Lung (tissue), 17 donors: ENCODE measurements at places on chromosomes 7 and 10. TPM values are rescaled to one million over a fixed set of nuclear protein-coding genes. Genes with fewer than 3 reads are reported as not detected.

GRCh38 chr10:18368682-18369081, 228.5 kb downstream of the CACNB2 start:
- H3K36me3 ChIP-seq = no peaks in the 10 kb centered on the region
- H3K4me1 ChIP-seq = no peaks in the 10 kb centered on the region
- H3K4me3 ChIP-seq = no peak overlapping the region
- no peak overlapping the region for H3K27ac ChIP-seq
- no peak for DNase-seq

DNA sequence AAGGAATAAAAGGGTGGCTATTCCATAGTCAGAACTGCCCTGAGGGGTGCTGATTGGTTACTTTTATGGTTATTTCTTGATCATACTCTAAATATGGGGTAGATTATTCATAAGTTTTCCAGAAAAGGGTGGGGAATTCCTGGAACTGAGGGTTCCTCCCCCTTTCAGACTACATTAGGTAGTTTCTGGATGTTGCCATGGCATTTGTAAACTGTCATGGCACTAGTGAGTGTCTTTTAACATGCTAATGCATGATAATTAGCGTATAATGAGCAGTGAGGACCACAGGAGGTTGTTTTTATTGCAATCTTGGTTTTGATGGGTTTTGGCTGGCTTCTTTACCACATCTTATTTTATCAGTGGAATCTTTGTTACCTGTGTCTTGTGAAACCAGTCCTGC, 26.5 kb upstream of the POT1 start:
- no peaks in the 10 kb centered on the region for H3K27me3 ChIP-seq
- H3K4me3 ChIP-seq = no peak overlapping the region
- no peak overlapping the region for H3K27ac ChIP-seq

DNA sequence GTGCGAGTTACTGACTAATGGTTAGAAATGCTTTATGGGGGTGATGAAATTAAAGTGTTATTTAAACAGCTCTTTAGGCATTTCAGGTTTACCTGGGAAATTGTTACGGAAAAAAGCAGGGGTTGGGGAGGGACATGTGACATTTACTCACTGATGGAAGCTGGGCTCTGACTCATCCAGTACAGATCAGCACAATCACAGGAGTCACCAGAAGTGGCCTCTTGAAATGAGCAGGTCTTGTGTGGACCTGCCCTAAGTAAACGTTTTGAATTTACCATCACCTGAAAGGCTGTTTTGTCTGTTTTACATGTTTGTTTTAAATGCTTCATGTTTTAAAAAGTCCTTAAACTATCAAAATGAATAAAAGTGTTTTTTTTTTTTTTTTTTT, 2.3 kb downstream of the GLRX3 start:
- no peak for DNase-seq
- H3K4me3 ChIP-seq = no peak overlapping the region
- H3K36me3 ChIP-seq = no peaks in the 10 kb centered on the region
- peaks cover 13% of the 10 kb centered on the region for H3K4me1 ChIP-seq
- H3K27ac ChIP-seq = no peak overlapping the region

GRCh38 chr7:33497051-33497450, 367.7 kb downstream of the BBS9 start:
- no peak overlapping the region for H3K4me3 ChIP-seq
- H3K27me3 ChIP-seq = no peaks in the 10 kb centered on the region
- no peak overlapping the region for H3K27ac ChIP-seq

DNA sequence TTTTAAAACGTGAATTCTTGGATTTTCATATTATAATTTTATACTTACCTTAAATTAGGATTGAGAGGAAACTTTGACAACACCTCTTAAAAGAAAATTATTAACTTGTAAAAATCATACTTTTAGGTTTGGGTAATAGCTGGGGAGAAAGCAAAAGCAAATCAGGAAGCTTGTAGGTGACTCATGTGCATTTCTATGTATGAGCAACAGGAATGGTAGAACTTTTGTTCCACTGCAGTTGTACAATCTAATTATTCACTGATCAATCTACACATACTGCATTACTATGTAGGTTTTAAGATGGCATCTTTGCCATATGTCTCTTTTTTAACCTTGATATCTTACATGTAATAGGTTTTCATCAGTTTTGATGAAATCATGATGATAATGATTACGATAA, 223.2 kb downstream of the PRKG1 start:
- H3K27me3 ChIP-seq = no peaks in the 10 kb centered on the region
- no peak overlapping the region for H3K27ac ChIP-seq
- no peaks in the 10 kb centered on the region for H3K36me3 ChIP-seq
- no peak overlapping the region for H3K4me3 ChIP-seq
- no peak for DNase-seq
- H3K4me1 ChIP-seq = peaks cover 6% of the 10 kb centered on the region

DNA sequence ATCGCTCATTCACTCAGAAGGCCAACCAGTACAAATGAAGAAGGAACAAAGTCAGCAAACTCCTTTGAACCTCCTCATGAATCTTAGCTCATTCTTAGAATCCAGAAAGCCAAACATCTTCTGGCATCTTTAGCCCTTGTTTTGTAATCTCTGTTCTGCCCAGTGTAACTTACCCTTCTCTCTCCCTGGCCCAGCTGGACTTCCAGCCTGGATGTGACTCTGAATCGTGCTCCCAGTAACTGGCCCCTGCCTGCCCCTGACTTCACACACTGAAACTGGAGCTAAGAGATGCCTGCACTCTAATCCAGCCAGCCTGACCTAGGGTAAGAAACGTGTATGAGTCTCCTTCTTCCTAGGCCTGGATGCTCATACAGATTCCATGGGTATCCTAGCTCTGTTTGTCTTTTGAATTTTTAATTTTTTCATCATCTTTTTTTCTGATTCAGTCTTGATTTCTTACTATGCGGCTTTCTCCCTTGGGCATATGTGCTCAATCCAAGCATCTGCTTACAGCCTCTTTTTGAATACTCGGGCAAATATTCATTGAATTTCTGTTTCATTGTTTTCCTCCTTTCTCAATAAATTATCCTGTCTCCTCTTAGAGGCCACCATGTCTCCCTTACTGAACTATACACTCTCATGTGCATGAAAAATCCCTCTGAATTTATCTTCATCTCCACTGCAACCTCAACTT, 845.6 kb upstream of the AUTS2 start:
- no peak overlapping the region for H3K4me3 ChIP-seq
- no peaks in the 10 kb centered on the region for H3K27me3 ChIP-seq
- H3K36me3 ChIP-seq = no peaks in the 10 kb centered on the region
- DNase-seq = no peak
- H3K27ac ChIP-seq = no peak overlapping the region

DNA sequence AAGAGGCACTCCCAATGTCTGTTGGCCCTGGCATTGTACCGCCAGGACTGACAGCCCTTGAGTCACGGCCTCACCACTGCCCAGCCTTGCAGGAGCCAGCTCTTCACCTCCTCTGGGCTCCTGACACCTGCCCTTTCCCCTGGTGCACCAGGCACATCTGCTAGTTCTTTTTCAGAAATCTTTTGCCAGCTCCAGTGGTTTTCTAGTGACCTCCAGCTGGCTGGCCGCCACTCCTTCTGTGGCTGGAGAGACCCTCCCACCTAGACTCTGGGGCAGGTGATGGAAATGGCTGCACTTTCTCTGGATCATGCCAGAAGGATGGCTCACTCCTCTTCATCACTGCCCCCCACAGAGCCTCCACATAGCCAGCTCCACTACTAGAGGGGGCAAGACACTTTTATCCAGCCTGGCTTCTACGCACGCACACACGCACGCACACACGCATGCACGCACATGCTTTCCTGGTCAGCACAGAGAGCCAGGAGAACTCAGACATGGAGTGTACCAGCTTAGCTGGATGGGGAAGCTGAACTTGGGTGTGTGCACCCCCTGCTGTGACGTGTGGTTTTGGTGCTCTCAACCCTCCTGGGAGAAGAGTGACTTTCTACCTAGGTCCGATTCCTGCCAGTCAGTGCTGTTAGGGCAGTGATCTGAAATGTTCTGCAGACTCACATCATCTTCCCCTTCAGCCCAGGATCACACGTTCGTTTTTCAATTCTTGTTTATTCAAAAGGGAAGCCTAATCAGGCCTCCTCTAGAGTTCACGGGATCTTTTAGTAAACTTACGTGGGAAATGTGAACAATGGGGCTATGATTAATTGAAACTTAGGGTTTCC, 222.0 kb downstream of the PRPF18 start:
- H3K4me3 ChIP-seq = no peak overlapping the region
- H3K27ac ChIP-seq = peak overlapping the region; percentile 20
- no peaks in the 10 kb centered on the region for H3K27me3 ChIP-seq

- no peaks in the 10 kb centered on the region for H3K27me3 ChIP-seq
- no peaks in the 10 kb centered on the region for H3K36me3 ChIP-seq
- no peak overlapping the region for H3K27ac ChIP-seq
- no peak for DNase-seq
- no peak overlapping the region for H3K4me3 ChIP-seq
- H3K4me1 ChIP-seq = no peaks in the 10 kb centered on the region
Measured at GRCh38 chr7:121639705-121640104, 233.3 kb upstream of the PTPRZ1 start.

GRCh38 chr10:105596749-105597148, 955.7 kb downstream of the SORCS3 start:
- no peaks in the 10 kb centered on the region for H3K4me1 ChIP-seq
- H3K4me3 ChIP-seq = no peak overlapping the region
- H3K27ac ChIP-seq = no peak overlapping the region
- no peaks in the 10 kb centered on the region for H3K36me3 ChIP-seq
- DNase-seq = no peak

DNA sequence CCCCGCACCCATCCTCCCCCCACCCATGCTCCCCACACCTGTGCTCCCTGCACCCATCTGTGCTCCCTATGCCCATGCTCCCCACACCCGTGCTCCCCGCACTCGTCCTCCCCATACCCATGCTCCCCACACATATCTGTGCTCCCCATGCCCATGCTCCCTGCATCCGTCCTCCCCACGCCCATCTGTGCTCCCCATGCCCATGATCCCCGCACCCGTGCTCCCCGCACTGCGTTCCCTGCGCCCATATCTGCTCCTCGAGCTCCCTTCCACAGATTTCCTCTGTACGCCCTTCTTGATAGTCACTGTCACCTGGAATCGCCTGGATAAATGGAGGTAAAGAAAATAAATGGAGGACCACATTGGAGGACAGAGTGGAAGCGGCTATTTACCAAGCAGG, 9.9 kb downstream of the DIP2C start:
- no peak overlapping the region for H3K4me3 ChIP-seq
- no peaks in the 10 kb centered on the region for H3K36me3 ChIP-seq
- peak overlapping the region; percentile 4 for H3K27ac ChIP-seq
- H3K27me3 ChIP-seq = no peaks in the 10 kb centered on the region
- no peak for DNase-seq

DNA sequence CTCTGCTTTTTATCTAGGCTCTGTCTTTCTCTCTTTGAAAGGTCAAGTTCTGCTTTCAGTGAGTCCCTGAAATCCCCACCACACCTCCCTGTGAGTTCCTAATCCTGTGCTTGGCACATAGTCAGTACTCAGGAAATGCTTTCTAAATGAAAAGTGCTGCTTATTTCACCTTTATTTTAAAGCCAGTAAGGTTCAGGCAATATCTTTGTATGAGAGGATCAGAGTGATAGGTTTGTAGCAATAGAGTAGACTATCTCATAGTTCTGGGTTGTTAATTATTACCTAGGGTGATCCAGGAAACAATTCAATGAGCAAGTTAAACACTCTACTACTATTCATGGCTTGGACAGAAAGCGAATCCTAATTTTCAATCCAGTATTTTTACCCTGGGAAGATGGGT, 7.4 kb upstream of the LAMB1 start:
- DNase-seq = no peak
- H3K27ac ChIP-seq = no peak overlapping the region
- no peaks in the 10 kb centered on the region for H3K4me1 ChIP-seq
- no peaks in the 10 kb centered on the region for H3K27me3 ChIP-seq
- H3K36me3 ChIP-seq = no peaks in the 10 kb centered on the region
- H3K4me3 ChIP-seq = no peak overlapping the region

GRCh38 chr10:103476046-103476768, 2.8 kb downstream of the CALHM3 start:
- no peak overlapping the region for H3K4me3 ChIP-seq
- no peak for DNase-seq
- H3K36me3 ChIP-seq = no peaks in the 10 kb centered on the region
- no peaks in the 10 kb centered on the region for H3K27me3 ChIP-seq

GRCh38 chr7:111320133-111320532, 229.2 kb downstream of the LRRN3 start:
- no peak overlapping the region for H3K4me3 ChIP-seq
- H3K27me3 ChIP-seq = no peaks in the 10 kb centered on the region
- no peak overlapping the region for H3K27ac ChIP-seq
- no peaks in the 10 kb centered on the region for H3K4me1 ChIP-seq
- no peak for DNase-seq
- no peaks in the 10 kb centered on the region for H3K36me3 ChIP-seq

- H3K27me3 ChIP-seq = no peaks in the 10 kb centered on the region
- no peaks in the 10 kb centered on the region for H3K36me3 ChIP-seq
- no peak overlapping the region for H3K27ac ChIP-seq
Measured at GRCh38 chr7:90178166-90178565, 23.9 kb downstream of the STEAP1 start.

- H3K4me3 ChIP-seq = no peak overlapping the region
- no peaks in the 10 kb centered on the region for H3K4me1 ChIP-seq
- no peak for DNase-seq
- no peaks in the 10 kb centered on the region for H3K27me3 ChIP-seq
- H3K27ac ChIP-seq = no peak overlapping the region
- H3K36me3 ChIP-seq = no peaks in the 10 kb centered on the region
Measured at GRCh38 chr10:3435671-3436070, 263.1 kb upstream of the PITRM1 start.

DNA sequence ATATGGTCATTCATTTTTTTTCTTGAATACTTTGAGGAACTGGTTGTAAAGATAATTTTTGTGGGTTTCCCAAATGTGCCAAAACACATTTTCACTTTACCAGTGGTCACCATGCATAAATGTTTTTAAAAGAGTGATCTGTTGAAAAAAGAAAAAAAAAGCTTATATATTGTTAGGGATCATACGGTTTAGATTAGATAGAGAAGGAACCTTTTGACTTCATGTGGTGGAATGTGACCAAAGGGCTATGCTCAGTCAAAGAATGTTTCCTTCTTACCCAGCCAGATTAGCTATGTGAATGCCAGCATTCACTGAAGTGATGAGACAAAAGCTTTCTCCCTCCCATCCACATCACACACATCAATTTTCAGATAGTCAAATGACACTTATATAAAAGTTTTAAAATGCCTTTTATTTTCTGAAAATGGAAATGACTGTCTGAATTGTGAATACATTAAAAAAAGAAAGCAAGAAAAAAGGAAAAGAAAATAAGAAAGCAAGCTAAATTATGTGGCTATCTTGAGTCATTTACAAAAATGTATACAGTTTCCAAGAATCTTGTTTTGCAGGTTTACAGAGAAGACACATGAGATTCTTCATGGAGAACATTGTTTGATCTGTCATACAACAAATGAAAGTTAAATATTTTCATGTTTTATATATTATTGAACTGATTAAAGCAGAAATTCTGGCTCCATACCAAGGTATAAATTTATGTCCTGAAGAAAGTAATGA, 8.6 kb upstream of the CPED1 start:
- no peaks in the 10 kb centered on the region for H3K4me1 ChIP-seq
- H3K27ac ChIP-seq = no peak overlapping the region
- no peaks in the 10 kb centered on the region for H3K36me3 ChIP-seq
- no peak for DNase-seq
- H3K27me3 ChIP-seq = no peaks in the 10 kb centered on the region
- H3K4me3 ChIP-seq = no peak overlapping the region

The GATA3 gene
- 0.94 TPM for total RNA-seq

The TUBB8 gene
- total RNA-seq = 0.15 TPM

The C10orf90 gene
- not detected for total RNA-seq

The FAM149B1 gene
- 19.0 TPM for total RNA-seq

The SYT15B gene
- total RNA-seq = 39.0 TPM

The ZNF503 gene
- total RNA-seq = 37.8 TPM

The CDNF gene
- 3.1 TPM for total RNA-seq

The PSD gene
- 4.6 TPM for total RNA-seq

The PVRIG gene
- total RNA-seq = 0.82 TPM

The SPACDR gene
- total RNA-seq = 2.0 TPM

The SPDYE2 gene
- 0.34 TPM for total RNA-seq

The KLLN gene
- 1.1 TPM for total RNA-seq

The CLCN1 gene
- 0.18 TPM for total RNA-seq
